T-helper 2 cell (primary cell): ENCODE measurements at places on chromosomes 2 and 18.

GRCh38 chr2:229027353-229028105 lies 243.6 kb downstream of the PID1 start:
- no peak for DNase-seq

DNA sequence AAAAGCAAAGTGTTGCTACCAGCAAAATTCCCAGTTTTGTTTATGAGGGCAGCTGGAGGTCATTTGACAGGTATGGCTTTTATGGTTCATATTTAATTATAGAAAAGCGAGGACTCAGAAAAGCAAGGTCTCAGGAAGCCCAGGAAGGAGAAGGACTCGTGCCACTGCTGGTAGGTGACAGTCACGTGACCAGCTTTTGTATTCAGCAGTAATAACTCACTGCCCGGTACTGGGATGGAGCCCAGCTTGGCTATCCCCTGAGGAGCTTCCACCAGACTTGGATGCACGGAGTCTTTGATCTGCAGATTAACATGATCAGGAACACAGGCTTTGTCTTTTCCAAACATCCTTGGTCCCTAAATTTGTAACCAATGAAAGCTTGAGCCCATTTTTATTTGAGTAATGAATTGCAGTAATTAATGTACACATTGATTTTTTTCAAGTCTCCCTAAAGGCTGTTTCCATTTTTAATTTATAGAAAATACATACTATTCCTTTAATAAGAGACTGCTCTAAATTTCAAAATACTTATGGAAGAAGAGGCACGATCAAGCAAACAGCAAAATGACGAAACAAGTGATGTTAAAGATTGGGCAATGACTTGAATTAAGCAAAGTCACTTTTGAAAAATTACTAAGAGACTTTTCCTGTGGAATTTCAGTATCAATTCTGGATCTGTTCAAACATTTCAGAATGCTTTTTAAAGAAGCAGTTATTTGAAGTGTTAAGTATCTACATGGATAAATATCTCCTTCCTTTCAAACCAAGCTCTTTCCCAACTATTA lies 251.7 kb upstream of the HNRNPA3 start:
- no peak for DNase-seq

- no peak for DNase-seq
Measured at GRCh38 chr2:40401896-40402295, 50.0 kb downstream of the SLC8A1 start.

- no peak for DNase-seq
Measured at GRCh38 chr2:212979799-212980198, 171.6 kb downstream of the IKZF2 start.

GRCh38 chr2:26469092-26469710 lies 8.7 kb downstream of the OTOF start:
- peak; percentile 58 for DNase-seq

DNA sequence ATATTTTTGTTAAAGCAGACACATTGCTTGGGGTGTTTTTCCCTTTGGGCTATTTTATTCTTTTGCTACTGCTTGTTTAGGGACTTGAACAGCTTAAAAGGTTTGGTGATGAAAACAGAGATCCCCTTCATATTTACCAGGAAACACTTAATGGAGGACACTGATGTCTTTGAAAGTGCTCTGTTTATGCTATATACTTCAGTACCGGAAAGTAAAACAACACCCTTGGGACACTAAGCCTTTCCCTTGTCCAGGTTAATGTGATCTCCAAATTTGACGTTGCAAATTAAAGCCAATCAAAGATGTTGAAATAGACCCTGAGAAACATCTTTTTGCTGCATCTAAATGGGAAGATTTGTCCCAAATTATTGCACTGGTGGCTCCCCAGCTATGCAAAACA lies 564.6 kb upstream of the PKDCC start:
- no peak for DNase-seq

DNA sequence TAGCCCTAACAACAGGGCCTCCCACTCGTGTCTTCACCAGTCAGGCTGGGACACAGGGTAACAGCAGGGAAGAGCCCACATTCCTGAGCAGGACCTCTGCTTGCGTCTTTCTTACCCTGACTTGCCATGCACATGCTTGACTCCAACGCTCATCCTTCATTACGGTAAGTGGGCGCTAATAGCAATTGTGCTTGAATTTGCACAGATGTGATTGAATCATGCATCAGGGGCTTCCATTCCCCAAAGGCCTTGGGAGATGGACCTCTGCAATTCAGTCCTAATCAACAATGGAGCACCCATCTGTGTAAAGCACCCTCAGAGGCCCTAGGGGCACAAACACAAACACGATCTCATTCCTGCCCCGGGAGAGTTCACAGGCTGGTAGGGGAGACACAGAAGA lies 13.5 kb downstream of the TEX51 start:
- DNase-seq = no peak

DNA sequence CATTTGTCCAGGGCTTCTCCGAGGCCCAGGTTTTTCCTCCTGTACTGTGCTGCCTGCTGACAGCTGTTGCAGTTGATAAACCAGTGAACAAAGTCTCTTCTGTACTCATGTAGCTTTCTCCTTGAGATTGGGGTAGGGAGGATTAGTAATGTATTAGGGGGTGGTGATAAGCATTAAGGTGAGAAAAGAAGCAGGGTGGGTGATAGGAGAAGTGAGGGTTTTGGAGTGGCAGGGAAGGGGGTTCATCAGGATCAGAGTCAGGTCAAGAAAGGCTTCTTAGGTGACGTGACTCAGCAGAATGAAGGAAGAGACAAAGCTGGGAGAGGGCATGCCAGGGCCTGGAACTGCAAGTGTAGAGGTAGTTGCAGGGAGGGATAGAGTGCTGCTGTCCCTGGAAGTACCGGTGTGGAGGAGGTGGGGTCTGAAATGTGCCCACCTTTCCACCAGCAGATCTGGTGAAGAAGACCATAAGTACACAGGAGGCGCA lies 48.7 kb downstream of the PKP4 start:
- no peak for DNase-seq

DNA sequence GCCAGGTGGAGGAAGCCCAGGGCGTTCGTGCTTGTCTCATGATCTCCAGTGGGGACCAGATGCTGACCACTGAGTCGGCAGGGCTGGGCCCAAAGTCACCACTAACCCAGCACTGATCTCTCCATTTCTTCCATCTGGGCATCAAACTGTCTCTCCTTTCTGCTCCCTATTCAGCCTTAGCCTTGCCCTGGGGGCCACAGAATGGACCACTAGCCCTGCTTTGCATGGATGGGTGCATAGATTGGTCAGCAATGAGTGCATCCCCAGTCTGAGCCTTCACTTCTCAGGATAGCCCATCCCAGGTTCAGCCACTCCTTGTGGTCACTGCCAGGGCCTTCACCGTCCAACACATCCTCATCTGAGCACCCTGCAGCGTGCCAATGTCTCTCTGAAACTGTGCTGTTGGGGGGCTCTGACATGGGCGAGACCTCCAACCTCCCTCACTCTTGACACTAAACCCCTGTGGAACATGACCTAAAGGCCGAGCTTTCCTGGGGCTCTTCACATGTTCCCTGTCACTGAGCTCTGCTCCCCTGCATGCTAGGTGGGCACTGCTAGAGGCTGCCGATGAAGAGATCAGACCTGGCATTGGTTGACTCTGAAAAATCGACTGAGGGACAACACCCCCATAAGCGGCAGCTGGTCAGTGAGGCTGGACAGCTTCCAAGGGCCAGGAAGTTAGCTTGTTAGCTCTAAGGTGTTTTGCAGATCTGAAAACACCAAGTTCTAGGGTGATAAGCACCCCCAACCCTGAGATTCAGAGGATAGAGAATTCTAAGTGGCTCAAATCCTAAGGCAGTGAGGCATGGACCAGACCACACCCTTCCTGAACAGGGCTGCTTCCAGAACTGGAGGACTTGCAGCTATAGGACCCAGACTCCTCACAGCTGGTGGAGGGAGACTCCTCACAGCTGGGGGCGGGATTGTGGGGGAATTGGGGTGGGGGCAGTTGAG lies 61.7 kb downstream of the HS1BP3 start:
- DNase-seq = no peak

DNA sequence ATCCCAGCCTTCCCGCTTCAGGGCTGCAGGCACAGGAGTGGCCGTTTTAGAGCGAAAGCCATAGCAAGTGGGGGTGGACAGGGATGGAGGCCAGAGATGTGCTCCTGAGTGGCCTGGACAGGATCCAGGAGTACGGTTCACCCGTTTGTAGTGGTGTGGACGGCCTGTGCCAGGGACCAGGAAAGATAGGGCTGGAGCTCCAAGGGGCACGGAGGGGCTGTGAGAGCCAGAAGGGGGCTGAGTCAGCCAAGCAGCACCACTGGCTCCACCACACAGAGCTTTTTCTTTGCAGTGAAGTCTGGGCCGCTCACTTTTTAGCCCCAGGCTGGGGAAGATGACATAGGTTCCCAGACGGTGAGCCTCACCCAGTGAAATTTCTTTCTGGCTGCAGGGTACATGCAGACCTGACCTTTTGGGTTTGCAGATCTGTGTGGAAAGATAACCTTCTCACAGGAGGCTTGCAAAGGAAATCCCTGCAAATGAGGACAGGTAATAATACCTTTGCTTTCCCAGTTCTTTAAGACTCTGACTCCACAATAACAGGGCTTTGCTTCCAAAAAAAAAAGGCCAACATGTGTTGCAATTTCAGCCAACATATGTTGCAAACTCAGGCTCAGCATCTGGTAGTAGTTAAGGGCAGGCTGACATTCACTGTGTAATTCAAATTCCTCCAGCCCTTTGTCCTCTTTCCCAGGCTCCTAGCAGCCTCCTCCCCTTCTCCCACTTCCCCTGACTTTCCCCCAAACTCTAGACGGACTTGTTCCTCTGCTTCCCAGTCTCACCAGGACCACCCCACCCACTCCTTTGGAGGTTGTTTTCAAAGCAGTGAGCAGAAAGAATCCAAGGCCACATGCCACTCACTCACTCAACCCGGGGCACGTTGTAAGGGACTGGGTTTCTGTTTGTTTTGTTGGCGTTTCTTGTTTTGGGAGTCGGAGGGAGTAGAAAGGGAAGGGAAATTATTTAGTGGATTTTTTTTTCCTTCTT lies 20.3 kb upstream of the LAPTM4A start:
- DNase-seq = no peak

DNA sequence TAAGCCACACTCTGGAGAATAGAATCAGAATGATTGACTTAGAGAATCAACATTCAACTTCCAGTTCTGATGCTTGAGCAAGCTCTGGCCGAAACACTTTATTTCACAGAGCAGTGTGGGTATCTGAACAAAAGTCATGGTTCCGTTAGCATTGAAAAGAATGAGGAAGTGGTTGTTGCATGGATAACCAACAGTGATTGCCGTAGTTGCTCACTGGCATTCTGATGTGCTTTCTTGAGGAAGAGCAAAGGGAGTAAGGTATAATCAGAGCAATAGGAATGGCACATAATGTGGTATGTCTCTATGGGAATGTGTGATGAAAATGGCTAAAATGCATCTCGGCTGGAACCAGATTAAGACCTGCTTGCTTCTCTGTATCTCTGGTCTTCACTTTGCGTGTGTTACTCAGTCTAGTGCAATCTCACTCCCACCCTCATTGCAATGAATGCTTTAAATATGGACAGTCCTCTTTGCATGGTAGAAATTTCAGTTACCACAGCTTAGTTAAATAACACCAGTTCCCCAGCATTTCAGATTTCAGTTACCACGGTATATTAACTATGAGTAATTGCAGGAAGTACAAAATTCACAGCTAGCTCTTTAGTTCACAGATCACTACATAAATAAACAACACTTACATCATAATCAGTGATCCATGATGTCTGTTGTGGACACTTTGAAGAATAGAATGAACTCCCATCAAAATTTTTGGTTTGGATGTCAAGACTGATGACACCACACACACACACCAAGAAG lies 7.8 kb upstream of the RAB12 start:
- DNase-seq = no peak

GRCh38 chr18:76446321-76447257 lies 48.5 kb downstream of the ZNF516 start:
- DNase-seq = no peak

- DNase-seq = no peak
Measured at GRCh38 chr18:50307400-50307737, 19.9 kb upstream of the CXXC1 start.

DNA sequence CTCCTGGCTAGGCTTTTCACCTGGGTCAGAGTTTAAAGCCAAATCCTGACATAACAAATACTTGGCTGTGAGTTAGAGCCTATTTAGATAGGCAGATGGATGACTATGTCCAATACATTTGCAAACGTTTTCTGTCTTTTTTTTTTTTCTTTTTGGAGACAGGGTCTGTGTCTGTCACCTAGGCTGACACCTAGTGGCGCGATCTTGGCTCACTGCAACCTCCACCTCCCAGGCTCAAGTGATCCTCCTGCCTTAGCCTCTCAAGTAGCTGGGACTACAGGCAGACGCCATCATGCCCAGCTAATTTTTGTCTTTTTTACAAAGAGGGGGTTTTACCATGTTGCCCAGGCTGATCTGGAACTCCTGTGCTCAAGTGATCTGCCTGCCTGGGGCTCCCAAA lies 124.8 kb downstream of the DYM start:
- no peak for DNase-seq

GRCh38 chr2:7034303-7034702 lies 117.1 kb downstream of the RNF144A start:
- DNase-seq = no peak

- DNase-seq = no peak
Measured at GRCh38 chr2:188114014-188114413, 177.7 kb upstream of the GULP1 start.

DNA sequence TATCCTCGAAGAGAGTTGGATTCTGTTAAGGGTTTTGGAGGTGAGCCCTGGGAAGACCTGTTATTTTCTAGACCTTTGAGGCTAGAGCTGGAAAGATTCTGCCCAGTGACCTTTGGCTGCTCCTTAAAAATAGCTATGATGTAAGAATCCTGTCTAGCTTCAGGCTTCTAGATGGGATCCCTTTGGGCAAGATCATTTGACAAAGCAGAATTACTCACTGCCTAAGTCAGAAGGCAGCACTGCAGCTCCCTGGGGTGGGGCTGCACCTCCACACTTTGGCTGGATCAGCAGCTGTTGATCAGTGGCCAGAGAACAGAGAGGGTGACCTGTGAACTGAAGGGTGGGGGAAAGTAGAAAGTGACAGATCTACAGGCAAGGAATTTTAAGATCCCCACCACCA lies 103.8 kb downstream of the ASAP2 start:
- no peak for DNase-seq

GRCh38 chr18:63783394-63783793 lies 8.2 kb downstream of the SERPINB7 start:
- DNase-seq = no peak

DNA sequence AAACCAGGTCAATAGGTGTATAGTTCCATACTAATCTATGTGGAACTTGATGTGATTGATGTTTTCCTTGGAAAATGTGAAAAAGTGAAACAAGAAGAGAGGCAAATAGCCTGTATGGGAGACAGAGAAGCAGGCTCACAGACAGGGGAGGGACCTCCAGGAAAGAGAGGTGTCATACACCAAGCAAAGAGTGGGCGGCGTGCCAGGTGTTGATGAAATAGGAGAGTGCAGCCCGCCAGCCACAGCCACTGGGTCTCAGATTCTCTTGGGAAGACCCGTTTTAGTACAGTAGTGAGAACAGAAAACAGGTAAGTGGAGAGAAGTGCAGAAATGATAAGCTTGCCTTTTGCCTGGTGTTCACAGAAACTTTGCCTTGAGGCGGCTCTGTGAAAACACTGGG lies 301.9 kb downstream of the ZNF407 start:
- peak; percentile 5 for DNase-seq
